ENCODE measurements at places on chromosomes 3 and 15.

DNA sequence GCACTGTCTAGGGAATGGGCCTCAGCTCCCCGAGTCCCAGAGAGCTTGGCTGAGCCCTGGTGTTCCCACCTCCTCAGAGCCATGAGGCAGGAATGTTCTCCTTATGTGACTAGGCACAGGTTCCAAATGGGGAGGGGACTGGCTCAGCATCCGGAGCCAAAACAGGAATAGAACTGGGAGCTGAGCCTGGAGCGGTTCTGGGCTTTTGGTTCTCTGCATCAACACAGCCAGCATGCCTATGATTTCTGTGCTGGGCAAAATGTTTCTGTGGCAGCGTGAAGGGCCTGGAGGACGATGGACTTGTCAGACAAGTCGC, at the start of gene FAM131A:
Gene FAM131A, plus strand, starts transcription at position 202 of the 316 bp plus-strand sequence. Its CDS starts 31 bp downstream, at position 233.
- no peak for DNase-seq

GRCh38 chr15:92197746-92198145, 195.9 kb upstream of the ST8SIA2 start:
- no peak for DNase-seq

- DNase-seq, result no peak
These were observed 374.7 kb upstream of the RARB start for GRCh38 chr3:25053360-25053759.

- no peak for DNase-seq
These were observed 70.5 kb downstream of the PLXNA1 start for GRCh38 chr3:127053450-127053849.

- no peak for DNase-seq
These were observed 99.6 kb downstream of the FAM43A start for GRCh38 chr3:194785315-194785714.

- no peak for DNase-seq
These were observed 23.7 kb downstream of the TCF12 start for GRCh38 chr15:56942118-56942517.

- DNase-seq, result no peak
These were observed 183.3 kb downstream of the WDR76 start for GRCh38 chr15:44010089-44010488.

GRCh38 chr3:47476644-47477199, 981 bp upstream of the SCAP start:
- no peak for DNase-seq

- no peak for DNase-seq
These were observed 346.3 kb downstream of the TIGIT start for GRCh38 chr3:114640126-114640525.

- no peak for DNase-seq
These were observed 589 bp upstream of the MAPKBP1 start for GRCh38 chr15:41773729-41774061.

DNA sequence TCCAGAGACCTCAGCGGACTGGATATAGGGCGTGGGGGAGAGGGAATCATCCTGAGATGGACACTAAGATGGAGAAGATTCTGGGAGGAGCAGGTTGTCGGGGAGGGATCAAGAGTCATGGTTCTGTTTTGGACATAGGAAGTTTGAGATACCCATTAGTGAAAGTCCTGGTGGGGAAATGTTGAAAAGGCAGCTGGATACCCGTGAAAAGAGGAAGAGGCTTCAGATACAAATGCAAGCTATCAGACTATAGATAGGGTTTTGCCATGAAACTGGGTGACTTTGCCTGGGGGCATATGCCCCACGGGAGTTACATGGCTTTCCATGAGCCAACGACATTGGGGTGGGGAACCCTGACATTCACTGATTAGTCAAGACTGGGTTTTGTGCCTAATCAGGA, 1.1 kb upstream of the GPR62 start:
- no peak for DNase-seq

- DNase-seq, result no peak
These were observed 82.7 kb upstream of the LRIG1 start for GRCh38 chr3:66583424-66584040.

DNA sequence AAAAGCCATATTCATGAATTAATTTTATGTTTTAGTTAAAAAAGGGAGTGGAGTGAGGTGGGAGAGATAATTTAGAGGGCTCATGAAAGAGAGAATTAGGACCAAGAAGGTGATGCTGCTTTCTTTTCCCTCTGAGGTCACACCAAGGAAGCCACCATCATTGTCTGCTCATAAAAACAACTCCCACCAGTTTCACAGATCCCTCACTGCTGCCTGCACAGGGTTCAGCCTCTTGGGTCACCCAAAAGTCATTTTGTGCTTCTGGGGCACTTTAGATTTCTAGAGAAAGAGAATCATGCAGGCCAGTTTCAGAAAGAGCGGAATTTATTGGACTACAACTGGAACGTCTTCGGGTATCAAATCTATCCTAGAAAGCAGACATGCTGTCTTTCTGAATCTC, 241.4 kb upstream of the EOMES start:
- DNase-seq, result no peak

- DNase-seq, result no peak
These were observed 21.2 kb downstream of the STARD5 start for GRCh38 chr15:81302701-81303109.

GRCh38 chr3:33058765-33059164, 38.2 kb downstream of the GLB1 start:
- no peak for DNase-seq

- no peak for DNase-seq
These were observed 9.8 kb downstream of the DZIP1L start for GRCh38 chr3:138105598-138105997.

DNA sequence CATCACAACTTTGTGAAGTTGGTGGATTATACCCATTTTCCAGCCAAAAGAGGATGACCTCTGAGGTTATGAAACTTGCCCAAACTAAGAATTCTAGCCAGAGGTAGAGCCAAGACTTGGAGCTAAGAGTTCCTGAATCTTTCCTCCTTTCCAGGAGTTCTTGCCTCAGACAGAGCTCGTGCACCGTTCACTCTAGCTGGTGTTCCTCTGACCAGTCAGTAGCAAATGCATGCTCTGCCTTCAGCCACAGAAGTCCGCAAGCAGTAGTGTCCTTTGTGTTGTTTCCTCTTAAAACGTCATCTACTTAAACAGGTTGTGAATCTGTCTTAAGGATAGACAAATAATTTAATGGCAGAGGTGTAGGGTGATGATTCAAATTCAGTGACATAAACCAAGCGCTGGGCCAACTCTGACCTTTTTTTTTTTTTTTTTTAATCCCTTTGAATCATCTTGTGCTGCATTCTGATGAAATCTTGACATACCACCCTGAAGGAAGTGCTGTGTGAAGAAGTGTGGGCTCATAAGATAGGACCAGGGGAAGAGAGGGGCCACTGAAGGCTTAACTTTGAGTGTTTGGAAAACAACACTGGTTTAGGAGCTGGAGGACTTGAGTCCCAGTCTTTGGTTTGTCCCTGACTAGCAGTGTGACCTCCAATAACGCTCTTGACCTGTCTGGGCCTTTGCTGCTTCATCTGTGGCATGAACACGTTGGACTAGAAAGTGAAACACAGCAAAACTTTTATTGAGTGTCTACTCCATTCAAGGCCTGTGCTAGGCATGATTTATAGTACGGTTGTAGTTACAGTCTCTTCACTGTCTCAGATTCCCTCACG, 53.4 kb downstream of the ITPR1 start:
- no peak for DNase-seq
